ENCODE measurements at places on chromosomes 3 and 15.

DNA sequence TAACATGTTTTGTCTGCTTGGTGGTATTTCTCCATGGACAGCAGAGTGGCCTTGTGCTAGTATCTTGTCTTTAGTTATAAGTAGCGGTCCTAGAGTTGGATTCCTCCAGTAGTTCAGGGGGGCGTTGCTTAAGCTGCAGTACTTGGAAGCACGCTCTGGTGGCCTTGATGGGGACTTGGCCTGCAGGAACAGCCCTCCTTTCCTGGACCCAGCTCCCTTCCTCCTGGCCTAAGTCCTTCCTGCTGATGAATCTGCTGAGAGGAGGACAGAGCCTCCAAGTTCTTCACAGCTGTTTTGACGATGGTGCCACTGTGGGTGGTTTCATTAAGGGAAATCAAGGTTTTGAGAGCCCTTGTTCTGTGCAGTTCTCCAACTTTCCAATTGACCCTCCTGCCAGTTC is 38.6 kb upstream of the SEC22A start:
- no peak for DNase-seq

GRCh38 chr15:92914768-92915221 is 14.7 kb downstream of the CHD2 start:
- no peak for DNase-seq

DNA sequence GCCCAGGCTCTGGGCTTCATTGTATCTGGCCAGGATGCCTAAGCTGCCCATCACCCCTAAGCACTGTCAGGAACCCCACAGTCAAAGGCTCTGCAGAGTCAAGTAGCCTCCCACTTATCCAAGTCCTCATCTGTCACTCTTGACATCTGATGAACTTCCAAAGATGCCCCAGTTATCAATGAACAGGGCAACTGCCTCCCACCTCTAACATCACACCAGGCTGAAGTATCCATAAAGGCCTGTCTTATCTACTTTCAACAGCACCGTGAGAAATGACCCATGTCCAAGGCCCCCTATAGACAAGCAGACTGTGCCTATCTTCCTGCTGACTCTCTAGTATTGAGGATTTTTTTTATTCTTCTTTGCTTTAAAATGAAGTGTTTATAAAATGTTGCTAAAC is 56.4 kb downstream of the TRIM69 start:
- DNase-seq, result no peak

DNA sequence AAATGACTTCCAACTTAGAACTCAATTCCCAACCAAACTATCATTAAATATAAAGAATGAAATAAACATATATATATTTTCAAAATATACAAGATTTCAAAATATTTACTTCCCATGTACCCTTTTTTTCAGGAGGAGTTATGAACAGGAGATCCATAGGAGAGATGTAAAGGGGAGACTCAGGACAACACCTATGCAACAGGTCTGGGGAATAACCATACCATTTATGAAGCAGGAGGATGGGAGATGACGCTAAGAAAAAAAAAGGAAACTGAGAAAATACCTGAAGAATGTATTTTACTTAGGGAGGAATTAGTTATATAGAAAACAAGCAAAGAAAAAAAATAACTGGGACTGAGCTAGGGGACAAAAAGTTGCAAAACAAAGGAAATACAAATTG is 23.8 kb downstream of the INTS14 start:
- DNase-seq, result no peak

DNA sequence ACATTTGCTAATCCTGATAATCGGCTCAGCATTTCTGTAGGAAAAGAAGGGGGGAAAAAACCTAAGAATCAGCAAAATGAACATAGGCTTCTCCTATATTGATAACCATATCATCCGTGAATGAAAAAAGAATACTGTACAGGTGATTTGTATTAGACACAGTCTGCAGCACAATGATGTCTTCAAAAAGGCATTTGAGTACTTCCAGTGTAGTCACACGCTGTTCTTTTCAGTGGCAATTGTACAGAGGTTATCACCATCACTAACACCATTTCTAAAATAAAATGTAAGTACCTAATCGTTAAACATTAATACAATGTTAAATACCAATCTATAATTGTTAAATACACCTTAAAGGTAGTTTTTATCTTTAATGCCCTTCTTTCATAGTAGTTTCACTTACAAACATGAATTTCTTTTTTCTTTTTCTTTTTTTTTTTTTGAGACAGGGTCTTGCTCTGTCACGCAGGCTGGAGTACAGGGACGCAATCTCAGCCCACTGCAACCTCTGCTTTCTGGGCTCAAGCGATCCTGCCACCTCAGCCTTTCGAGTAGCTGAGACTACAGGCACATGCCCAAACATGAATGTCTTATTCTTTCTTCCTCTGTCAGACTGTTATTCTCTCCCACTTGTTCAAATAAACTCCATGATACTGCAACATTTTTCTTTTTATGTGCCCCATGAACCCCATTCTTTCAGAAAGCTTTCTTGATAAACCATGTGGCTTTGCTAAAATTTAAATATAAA is 18.4 kb downstream of the GOLGB1 start:
- DNase-seq, result no peak

Data from endothelial cell (in vitro differentiated cells).